ENCODE measurements at places on chromosomes 2 and 18. TPM values are rescaled to one million over a fixed set of nuclear protein-coding genes. Genes with fewer than 3 reads are reported as not detected.

Gene OR6B2
- not detected for total RNA-seq

DNA sequence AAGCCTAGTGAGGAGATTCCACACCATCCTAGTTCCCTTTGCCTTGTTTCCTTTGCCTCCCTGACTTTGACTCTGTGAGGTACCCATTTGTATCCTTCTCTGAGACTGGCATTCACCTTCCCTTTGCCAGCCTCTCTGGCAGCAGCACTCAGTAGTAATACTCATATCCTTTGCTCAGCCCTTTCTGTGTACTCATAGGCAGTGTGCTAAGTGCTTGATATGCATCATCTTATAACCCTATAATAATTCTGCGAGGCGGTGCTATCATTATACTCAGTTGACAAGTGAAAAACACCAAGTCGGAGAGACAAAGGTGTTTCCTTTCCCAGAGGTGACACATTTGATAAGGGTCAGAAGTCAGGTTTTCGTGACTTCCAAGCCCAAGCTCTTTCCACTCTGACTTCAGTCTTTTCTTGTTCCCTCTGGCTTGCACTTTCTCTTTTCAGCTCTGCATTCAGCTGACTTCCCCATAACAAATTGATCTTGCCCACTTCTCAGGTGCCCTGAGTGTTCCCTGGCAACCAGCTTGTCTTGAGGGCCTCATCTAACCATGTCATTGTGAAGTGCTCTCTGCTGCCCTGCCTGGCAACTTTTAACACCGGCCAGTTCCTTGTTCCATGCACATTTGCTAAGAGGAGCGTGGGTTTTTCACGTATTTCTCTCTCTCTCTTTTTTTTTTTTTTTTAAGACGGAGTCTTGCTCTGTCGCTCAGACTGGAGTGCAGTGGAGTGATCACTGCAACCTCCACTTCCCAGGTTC is 94.5 kb upstream of the UPP2 start:
- H3K36me3 ChIP-seq, result no peaks in the 10 kb centered on the region
- H3K4me3 ChIP-seq, result no peak overlapping the region
- H3K27ac ChIP-seq, result no peak overlapping the region
- H3K27me3 ChIP-seq, result no peaks in the 10 kb centered on the region

GRCh38 chr2:45736757-45737704 is 85.6 kb downstream of the PRKCE start:
- no peaks in the 10 kb centered on the region for H3K4me1 ChIP-seq
- H3K27ac ChIP-seq, result no peak overlapping the region
- no peaks in the 10 kb centered on the region for H3K27me3 ChIP-seq
- DNase-seq, result no peak

DNA sequence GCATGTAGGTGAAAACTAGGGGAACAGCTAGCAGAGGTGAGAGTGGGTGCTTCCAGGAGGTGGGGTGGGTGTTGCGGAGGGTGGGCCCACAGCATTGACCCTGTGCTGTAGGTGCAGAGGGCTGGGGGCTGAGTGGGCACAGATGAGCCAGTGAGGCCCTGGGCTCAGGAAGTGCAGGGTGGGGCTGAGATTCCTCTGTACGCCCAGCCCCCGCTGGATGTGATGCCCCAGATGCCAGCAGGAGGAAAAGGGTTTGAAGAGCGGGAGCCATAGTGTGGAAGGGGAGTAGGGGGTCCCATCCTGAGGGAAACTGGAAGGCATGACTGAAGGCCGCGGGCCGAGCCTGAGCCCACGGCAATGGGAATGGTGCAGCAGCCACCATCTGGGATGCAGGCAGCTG is 14.1 kb upstream of the OTOS start:
- DNase-seq, result no peak
- H3K36me3 ChIP-seq, result no peaks in the 10 kb centered on the region
- H3K4me1 ChIP-seq, result peaks cover 11% of the 10 kb centered on the region

- no peaks in the 10 kb centered on the region for H3K27me3 ChIP-seq
- no peak overlapping the region for H3K27ac ChIP-seq
- no peak for DNase-seq
Observed at GRCh38 chr2:232058063-232058877, 96.8 kb downstream of the DIS3L2 start.

Gene TXNDC2
- 0.06 TPM for total RNA-seq

Gene NCKAP1
- total RNA-seq, result 108 TPM

DNA sequence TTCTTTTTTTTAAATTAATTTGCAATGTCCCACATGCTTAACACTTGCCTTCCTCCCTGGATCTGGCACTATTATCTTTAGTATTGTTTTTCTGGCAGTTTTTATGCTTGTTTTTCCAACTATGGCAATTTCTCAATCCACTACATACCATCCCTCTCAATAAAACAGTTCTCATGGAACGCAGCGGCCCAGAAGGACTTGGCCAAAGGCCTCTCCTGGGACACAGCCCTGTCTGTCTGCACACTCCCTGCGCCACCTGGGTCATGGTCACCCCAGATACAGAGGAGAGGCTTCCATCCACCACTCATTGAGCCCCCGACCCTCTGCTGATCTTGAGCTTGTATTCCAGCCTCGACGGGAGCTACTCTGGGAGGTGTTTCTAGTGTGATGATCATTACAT is 91.2 kb downstream of the TWIST2 start:
- no peaks in the 10 kb centered on the region for H3K4me1 ChIP-seq
- no peak overlapping the region for H3K27ac ChIP-seq
- H3K36me3 ChIP-seq, result no peaks in the 10 kb centered on the region
- DNase-seq, result no peak
- H3K27me3 ChIP-seq, result peaks cover 16% of the 10 kb centered on the region
- no peak overlapping the region for H3K4me3 ChIP-seq

DNA sequence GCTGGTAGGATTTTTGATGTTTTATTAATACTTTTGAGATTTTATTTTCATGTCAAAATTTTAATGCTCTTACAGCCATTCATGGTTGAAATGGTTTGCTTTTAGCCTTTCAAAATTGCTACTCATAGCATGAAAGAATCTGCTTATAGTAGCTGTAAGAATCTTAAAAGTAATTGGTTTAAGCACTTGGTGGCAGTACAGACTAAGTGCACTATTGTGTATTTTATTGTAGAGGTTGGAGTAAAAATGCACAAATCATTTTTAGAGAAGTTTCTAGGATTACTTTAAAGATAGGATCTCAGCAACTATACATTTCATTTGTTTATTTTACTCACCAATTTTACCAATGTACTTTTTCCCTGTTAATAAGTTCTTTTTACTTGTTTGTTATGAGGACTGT is 205.8 kb downstream of the SPAG16 start:
- no peak overlapping the region for H3K27ac ChIP-seq
- DNase-seq, result no peak
- no peak overlapping the region for H3K4me3 ChIP-seq
- H3K4me1 ChIP-seq, result no peaks in the 10 kb centered on the region
- no peaks in the 10 kb centered on the region for H3K27me3 ChIP-seq

DNA sequence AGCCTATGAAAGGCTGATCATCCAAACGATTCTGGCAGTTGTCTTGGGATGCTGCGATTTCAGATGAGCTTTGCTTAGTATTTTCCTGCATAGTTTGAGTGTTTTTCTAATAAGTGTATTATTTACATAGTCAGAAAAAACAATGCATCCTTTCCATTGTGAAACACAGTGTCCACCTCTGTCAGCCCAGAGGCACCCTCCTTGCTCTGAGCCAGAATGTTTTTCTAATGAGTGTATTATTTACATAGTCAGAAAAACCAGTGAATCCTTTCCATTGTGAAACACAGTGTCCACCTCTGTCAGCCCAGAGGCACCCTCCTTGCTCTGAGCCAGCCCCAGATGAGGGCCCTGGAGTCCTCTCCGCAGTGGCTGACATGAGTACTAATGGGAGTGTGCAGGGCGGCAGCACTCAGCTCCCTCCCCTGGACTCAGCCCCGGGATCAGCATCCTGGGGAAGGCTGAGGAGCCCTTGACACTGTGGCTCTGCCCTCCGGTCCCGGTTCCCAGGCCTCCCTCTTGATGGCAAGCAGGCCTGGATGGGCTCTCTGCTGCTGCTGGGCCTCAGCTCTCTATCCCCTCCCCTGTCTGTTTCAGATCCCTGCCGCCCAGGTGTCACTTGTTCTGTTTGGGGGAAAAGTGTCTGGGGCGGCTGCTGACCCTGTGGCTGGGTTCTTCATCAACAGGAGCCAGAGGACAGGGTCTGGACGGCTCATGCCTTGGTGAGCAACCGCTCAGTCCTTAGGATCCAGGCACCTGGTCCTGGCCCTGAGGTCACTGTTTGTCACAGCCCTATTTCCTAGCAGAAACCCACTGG is 5.9 kb downstream of the MFSD2B start:
- H3K36me3 ChIP-seq, result no peaks in the 10 kb centered on the region
- H3K27ac ChIP-seq, result no peak overlapping the region
- no peak overlapping the region for H3K4me3 ChIP-seq

DNA sequence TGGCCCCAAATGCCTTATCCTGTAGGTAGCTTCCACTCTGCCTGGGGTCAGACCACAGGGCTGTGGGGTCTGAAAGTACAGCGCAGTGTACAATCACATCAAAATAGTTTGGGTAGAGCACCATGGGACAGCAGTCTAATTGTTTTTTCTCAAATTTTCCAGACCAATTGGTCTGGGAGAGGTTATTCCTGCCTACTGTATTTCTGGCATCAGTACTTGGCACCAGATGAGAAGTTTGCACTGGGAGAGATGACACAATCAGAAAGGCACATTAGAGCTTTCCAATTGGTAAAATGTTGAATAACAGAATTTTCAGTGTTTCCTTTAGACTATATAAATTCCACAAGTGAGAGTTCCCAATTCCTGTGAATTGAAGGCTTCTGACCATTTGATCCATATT is 30.9 kb upstream of the LRRTM1 start:
- H3K4me1 ChIP-seq, result no peaks in the 10 kb centered on the region
- H3K27ac ChIP-seq, result no peak overlapping the region
- no peaks in the 10 kb centered on the region for H3K36me3 ChIP-seq
- no peak overlapping the region for H3K4me3 ChIP-seq
- no peaks in the 10 kb centered on the region for H3K27me3 ChIP-seq

GRCh38 chr2:165877565-165878550 is 75.7 kb downstream of the TTC21B start:
- peaks cover 12% of the 10 kb centered on the region for H3K36me3 ChIP-seq
- no peak overlapping the region for H3K27ac ChIP-seq
- no peaks in the 10 kb centered on the region for H3K4me1 ChIP-seq
- DNase-seq, result no peak
- H3K4me3 ChIP-seq, result no peak overlapping the region

DNA sequence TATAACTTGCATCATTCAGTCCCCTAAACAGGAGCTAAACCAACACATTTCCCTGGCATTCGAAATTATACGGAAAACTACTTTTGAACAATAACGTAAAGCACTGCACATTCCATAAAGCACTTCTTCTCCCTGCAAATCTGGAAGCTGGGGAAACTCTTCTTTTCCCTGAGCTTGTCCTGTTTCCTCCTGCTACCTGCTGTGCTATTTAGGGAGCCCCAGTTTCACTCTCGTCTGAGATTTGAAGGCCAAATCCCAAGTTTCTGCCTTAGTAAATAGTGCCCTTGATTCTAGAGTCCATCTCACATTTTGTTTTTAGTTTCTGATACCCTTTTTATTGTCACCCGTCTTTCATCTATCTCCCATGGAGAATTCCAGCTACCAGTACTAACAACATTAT is 67.7 kb upstream of the OSR1 start:
- DNase-seq, result no peak
- peaks cover 5% of the 10 kb centered on the region for H3K27me3 ChIP-seq
- no peak overlapping the region for H3K27ac ChIP-seq
- no peaks in the 10 kb centered on the region for H3K36me3 ChIP-seq
- H3K4me1 ChIP-seq, result no peaks in the 10 kb centered on the region
- no peak overlapping the region for H3K4me3 ChIP-seq

DNA sequence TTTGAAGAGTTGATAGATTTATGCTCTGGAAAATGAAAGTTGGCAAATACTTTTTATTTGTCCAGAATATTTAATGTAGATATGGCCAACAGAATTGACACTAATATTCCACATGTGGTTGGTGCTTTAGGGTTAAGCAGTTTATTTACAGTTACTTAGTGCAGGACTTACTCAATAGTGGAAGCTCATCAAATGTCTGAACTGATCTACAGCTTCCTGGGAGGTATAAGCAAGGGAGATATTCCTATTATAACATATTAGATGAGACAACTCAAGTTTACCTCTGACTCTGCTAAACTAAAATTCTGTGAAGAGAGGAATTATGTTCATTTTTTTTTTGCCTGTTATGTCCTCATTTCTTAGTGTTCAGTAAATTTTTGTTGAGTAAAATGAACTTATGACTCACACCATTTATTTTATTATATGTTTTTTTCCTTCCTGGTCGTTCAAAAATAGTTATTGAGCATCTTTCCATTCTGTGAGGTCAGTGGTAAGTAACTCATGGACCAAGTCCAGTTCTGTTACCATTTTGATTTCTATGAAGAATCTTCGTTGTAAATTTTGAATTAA is 13.6 kb downstream of the ABI2 start:
- H3K27ac ChIP-seq, result no peak overlapping the region
- DNase-seq, result no peak
- no peak overlapping the region for H3K4me3 ChIP-seq
- H3K27me3 ChIP-seq, result no peaks in the 10 kb centered on the region
- H3K4me1 ChIP-seq, result no peaks in the 10 kb centered on the region
- peaks cover 19% of the 10 kb centered on the region for H3K36me3 ChIP-seq

- H3K36me3 ChIP-seq, result no peaks in the 10 kb centered on the region
- no peak for DNase-seq
- no peak overlapping the region for H3K4me3 ChIP-seq
- no peak overlapping the region for H3K27ac ChIP-seq
Observed at GRCh38 chr2:141522048-141522447, 608.8 kb downstream of the LRP1B start.

Gene PARD6G
- 8.2 TPM for total RNA-seq

DNA sequence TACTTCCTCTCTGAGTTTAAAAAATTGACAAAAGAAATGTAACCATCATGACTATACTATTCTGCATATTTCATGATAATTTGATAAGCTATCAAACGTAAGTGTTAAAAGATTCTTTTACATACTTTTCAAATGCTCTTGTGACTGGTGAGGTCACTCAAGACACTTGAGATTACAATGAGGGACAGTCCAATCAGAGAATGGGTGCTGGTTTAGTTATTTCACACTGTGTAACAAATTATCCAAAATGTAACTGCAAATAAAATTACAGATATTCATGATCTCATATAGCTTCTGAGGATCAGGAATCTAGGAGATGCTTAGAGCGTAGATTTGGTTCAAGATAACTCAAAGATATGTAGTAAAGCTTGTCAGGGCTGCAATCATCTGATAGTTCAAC is 4.4 kb upstream of the GTF2A1L start:
- no peaks in the 10 kb centered on the region for H3K4me1 ChIP-seq
- no peaks in the 10 kb centered on the region for H3K36me3 ChIP-seq
- no peaks in the 10 kb centered on the region for H3K27me3 ChIP-seq
- H3K27ac ChIP-seq, result no peak overlapping the region

- no peaks in the 10 kb centered on the region for H3K36me3 ChIP-seq
- peaks cover 7% of the 10 kb centered on the region for H3K27me3 ChIP-seq
- H3K4me3 ChIP-seq, result no peak overlapping the region
- no peak for DNase-seq
Observed at GRCh38 chr2:1937066-1937465, 192.8 kb upstream of the PXDN start.

DNA sequence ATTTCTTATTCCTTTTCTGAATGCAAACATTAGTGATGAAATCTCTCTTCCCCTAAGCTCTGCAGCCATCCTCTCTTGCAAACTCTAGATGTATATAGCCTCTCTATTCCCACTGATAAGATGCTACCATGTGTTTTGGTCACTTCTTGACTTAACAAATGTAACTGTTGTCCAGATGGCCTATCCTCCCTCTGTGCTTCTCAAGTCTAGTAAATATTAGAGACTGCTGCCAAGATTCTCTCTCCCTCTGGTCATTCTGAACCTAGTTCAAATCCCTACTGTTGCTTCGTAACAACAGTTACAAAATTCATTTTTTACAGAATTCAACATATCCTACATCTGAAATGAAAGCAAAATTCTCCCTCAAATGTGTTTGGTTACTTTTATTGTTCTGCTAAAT is 156.6 kb downstream of the TXNL1 start:
- no peak overlapping the region for H3K4me3 ChIP-seq
- no peaks in the 10 kb centered on the region for H3K4me1 ChIP-seq
- no peak for DNase-seq
- no peaks in the 10 kb centered on the region for H3K36me3 ChIP-seq
- H3K27me3 ChIP-seq, result no peaks in the 10 kb centered on the region

Gene IL36G
- total RNA-seq, result not detected

Gene TMEM17
- total RNA-seq, result 0.51 TPM

Measured in SJCRH30 (cell line).